AG04449 (cell line): ENCODE measurements at places on chromosomes 2 and 18.
A peak's percentile ranks its signal among the peaks of the same experiment; 100 is the strongest.

DNA sequence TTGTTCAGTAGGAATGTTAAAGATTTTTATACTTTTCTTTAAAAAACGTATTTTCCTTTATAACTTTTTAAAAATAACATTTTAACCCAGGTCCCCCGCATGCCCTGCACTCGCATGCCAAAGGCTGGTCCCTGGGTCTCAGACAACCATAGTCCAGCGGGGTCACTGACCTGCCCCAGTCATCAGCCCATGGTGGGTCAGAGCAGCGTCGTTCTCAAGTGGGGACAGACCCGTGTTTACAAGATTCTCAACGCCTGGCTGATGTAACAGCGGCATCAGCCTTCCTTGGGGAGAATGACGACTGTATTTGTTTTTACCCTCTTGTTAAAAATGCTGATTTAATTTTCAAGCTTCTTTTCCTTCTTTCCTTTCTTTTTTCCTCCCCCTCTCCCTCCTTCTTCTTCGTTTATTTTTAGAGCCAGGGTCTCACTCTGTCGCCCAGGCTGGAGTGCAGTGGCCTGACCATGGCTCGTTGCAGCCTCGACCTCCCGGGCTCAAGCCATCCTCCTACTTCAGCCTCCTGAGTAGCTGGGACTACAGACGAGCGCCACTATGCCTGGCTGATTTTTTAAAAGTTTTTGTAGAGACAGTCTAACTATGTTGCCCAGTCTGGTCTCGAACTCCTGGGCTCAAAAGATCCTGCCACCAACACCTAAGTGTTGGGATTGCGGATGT lies 1.0 kb upstream of the EFHD1 start:
- DNase-seq, result no peak

- DNase-seq, result no peak
These were observed 3.8 kb downstream of the TCF4 start for GRCh38 chr18:55584201-55584600.

GRCh38 chr2:7018282-7018701 lies 101.1 kb downstream of the RNF144A start:
- DNase-seq, result no peak

GRCh38 chr2:11465485-11466306 lies at the start of gene E2F6:
E2F6 (minus strand) TSS chr2:11466161; CDS start chr2:11465879, 282 bp downstream.
- DNase-seq, result peak; percentile 49

DNA sequence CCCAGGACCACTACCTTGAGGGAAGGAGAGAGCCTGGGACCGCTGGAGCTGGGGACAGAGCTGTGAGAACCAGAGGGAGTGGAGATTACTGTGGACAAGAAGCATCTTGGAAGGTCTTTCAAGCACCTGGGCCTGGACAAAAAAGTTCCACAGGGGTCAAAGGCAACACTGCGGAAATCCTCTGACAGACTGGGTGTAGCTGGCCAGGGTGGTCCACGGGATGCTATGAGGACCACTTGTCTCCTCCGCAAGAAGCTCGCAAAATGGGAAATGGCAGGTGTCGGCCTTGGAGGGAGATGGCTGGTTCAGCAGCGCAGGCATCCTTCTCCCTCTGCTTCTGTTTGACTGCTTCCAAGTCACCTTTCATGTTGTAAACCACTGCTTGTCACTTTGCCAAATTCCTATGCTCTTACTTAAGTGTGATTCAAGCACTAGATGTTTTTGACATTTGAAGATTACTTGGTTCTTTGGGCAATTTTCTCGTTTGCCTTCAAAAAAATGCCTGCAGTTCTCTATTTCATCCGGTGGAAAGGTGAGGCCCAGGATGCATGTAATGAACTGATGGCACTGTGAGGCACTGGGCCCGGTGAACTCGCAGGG lies 27.7 kb downstream of the KLHL29 start:
- no peak for DNase-seq

DNA sequence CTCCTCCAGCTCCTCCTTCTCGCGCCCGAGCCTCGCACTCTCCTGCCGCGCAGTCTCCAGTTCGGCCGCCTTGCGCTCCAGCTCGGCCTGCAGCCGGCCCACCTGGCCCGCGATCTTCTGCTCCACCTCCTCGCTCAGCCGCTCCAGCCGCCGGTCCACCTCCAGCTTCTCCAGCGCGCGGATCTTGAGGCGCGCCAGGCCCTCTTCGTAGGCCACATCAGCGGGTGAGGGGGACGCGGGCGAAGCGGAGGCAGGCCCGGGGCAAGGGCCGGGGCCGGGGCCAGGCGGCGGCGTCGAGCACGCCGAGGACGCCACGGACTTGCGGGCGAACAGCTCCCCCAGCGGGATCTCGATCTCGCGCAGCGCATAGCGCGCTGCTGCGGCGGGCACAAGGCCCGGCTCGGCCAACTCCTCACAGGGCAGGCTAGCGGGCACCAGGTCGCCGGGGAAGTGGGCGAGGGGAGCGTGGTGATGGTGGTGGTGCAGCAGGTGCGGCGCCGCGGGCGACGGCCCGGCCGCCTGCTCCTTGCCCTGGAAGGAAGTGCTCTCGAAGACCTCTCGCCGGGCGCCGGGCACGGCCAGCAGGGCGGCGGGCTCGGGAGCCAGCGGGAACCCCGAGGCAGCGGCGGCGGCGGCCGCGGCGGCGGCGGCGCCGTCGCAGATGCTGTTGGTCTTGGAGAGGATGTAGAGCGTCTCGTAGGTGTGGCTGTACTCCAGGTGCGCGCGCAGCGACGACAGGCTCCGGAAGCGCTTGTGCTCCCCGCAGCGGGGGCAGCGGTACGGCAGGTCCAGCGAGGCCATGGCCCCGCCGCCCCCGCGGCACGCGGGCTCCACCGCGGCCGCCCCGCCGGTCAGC lies 15.2 kb downstream of the FBXO41 start:
- no peak for DNase-seq

DNA sequence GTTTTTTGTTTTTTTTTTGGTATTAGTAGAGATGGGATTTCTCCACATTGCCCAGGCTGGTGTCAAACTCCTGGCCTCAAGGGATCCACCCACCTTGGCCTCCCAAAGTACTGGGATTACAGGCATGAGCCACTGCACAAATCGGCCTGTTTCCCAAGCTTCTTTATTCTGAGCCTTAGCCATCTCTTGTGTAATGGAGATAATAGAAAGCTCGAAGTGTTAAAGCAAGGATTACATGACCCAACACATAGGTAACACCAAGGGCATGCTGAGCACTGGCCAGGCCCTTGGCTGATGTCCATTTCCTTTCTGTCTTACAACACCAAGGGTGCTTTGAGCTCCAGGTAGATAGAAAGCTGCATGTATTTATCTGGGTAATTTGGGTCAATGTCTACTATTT lies 187.8 kb upstream of the MEX3C start:
- no peak for DNase-seq

DNA sequence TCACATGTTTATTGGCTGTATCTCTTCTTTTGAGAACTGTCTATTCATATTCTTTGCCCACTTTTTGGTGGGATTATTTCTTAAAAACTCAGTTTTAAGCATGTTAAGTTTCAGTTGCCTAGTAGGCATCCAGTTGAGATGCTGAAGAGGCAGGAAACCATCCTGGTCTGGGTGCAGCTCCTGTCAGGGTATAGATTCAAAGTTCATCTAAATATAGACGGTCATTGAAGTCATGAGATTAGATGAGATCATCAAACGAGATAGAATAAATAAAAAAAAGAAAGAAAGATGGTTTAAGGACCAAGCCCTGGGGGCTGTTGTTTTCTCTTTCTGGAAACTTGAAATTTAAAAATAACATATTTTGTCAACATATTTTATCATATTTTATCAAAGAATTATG lies 9.2 kb upstream of the DNAH7 start:
- no peak for DNase-seq

DNA sequence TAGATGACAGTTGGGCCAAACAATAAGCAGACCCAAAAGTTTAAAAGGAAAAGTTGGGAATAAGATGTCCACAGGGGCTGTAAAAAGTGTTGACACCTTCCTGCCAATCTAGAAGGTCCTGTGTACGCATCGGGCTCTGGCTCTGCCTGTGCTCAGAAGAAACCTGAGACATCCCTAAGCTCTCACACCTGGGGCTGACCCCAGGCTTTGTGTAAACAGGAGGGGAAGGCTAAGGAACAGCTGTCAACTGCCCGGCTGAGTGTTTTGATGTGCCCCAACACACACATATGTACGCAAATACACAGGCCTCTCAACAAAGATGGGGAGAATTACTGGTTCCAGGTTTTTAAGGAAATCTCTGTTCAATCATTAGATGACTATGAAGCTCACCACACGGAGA lies 59.5 kb downstream of the TMEM131 start:
- no peak for DNase-seq

- no peak for DNase-seq
These were observed 266.3 kb downstream of the TWIST2 start for GRCh38 chr2:239114119-239114581.

- no peak for DNase-seq
These were observed 19.9 kb downstream of the FMNL2 start for GRCh38 chr2:152354909-152355308.

- DNase-seq, result no peak
These were observed 67.1 kb downstream of the DIS3L2 start for GRCh38 chr2:232028631-232029030.

DNA sequence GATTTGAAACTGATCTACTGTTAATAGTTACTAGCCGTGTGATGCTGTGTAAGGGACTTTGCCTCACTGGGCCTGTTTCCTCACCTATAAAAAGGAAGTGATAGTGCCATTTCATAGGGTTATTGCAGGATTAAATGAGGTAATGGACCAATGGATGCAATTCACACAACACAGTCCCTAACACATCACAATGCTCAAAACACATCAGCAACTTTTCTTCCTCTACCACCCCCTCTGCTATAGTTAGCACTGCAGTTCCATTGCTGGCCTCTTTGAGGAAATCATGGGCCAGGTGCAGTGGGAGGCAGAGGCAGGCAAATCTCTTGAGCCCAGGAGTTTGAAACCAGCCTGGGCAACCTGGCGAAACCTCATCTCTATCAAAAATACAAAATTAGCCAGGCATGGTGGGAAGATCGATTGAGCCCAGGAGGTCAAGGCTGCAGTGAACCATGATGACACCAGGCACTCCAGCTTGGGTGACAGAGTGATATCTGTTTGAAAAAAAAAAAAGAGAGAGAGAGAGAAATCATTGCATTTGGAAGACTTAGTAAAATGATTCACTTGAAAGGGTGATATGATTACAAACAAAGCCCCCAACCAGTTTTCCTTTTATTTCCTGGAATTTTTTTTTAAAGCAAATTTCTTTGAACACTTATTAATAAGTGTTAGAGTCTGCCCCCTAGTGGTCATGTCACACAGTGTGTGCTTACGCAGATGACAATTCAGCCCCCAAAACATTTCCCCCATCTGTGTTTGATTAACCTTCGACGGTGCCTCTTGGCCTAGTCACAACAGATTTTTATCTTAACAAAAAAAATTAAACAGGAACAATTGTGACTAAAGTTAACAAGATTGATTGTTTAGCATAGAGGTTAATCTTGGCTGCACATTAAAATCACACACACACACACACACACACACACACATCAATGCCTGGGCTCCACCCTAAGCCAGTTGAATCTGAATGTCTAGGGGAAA lies 88.6 kb upstream of the BCL11A start:
- DNase-seq, result no peak

DNA sequence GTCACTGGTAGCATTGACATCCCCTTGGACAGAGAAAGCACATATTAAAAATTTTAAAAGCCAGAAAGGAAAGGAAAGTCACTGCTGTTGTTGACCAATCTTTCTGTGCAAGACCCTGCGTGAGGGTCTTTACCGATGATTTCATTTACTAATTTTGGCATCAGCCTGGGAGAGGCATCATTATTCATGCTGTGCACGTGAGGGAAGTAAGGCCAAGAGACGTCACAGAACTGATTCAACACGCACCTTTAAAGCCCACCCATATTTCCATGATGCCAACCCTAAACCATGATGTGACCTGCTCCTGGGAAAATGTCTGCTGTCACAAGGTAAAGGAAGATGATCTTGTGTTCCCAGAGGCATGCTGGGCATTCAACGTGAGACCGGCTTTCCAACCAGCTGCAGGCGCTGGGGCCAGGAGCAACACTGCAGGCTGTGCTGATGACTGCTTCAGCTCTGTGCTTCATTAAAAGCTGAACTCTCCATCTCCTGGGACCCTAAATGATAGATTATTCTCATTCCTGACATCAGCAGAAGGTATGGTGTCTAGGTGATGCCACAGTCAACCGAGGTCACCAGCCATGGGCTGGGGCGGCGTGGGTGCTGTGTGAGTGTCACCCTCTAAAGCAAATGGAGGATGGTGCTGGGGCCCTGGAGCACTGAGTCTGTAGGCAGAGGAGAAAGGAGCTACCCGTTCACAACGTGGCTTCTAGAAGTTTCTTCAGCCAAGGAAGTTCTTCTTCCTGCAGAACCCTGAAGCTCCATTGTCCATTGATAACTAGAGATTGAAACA lies 53.9 kb downstream of the TMEM18 start:
- no peak for DNase-seq

- no peak for DNase-seq
These were observed 1.0 kb upstream of the B3GNT7 start for GRCh38 chr2:231394211-231395141.

DNA sequence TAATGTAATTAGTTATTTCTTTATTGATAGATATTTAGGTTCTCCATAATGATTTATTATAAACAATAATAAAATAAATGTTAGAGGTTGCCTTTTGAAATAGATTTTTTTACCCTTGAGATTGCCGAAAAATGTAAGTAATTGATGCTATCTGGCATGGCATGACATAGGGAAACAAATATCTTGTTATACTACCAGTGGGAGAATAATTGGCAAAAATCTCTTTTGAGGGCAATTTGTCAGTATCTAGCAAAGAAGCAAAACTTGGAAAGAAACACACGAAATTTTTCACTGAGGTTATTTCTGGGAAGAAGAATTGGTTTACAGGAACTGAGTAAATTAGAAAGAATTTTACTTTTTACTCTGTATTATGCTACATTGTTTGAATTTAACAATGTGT lies 547.2 kb upstream of the SETBP1 start:
- no peak for DNase-seq

DNA sequence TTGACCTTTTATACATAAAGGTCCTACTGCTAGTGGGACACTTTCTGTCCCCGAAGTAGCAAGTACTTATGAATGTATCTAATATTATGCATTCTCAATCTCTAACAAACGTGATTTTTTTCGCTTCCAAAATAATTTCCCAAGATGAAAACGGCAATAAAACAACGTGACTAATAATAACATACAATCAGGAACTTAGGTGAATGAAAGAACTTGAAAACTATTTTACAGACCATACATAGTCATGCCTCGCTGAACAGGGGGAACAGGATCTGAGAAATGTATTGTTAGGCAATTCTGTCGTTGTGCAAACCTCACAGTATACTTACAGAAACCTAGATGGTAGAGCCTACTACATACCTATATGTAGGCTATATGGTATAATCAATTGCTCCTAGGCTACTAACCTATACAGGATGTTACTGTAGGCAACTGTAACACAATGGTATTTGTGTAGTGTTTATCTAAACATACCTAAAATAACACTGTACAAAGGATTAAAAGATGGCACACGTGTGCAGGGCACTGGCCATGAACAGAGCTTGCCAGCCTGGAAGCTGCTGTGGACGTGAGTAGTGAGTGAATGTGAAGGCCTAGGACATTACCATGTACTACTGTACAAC lies 2.5 kb downstream of the RTN4 start:
- DNase-seq, result no peak

- DNase-seq, result no peak
These were observed 5.2 kb upstream of the PLEK start for GRCh38 chr2:68359889-68360288.
